Mesenteric fat pad (tissue), 1 donor: ENCODE measurements at places on chromosomes 12 and 14. TPM values are rescaled to one million over a fixed set of nuclear protein-coding genes. Genes with fewer than 3 reads are reported as not detected.

The INSM2 gene
- total RNA-seq: not detected

The RNASE3 gene
- total RNA-seq: 0.80 TPM

The KERA gene
- not detected for total RNA-seq

The CCDC175 gene
- not detected for total RNA-seq

The ANO2 gene
- total RNA-seq: 34.6 TPM

The HSP90AA1 gene
- 473 TPM for total RNA-seq

The LGALS3 gene
- total RNA-seq: 241 TPM

The LPAR5 gene
- total RNA-seq: 2.5 TPM

The PCED1B gene
- total RNA-seq: 6.1 TPM

The HOTAIR gene
- not detected for total RNA-seq

The LRP1-AS gene
- not detected for total RNA-seq

The TEX22 gene
- not detected for total RNA-seq

The SERPINA9 gene
- total RNA-seq: not detected

The P2RX2 gene
- not detected for total RNA-seq

The TUBA1A gene
- 121 TPM for total RNA-seq

The LRTM2 gene
- total RNA-seq: not detected

The FGF6 gene
- total RNA-seq: not detected
